ENCODE measurements at places on chromosomes 5 and 9.

- DNase-seq: peak; percentile 90
Measured at GRCh38 chr5:133111299-133111698, 59.5 kb downstream of the HSPA4 start.

DNA sequence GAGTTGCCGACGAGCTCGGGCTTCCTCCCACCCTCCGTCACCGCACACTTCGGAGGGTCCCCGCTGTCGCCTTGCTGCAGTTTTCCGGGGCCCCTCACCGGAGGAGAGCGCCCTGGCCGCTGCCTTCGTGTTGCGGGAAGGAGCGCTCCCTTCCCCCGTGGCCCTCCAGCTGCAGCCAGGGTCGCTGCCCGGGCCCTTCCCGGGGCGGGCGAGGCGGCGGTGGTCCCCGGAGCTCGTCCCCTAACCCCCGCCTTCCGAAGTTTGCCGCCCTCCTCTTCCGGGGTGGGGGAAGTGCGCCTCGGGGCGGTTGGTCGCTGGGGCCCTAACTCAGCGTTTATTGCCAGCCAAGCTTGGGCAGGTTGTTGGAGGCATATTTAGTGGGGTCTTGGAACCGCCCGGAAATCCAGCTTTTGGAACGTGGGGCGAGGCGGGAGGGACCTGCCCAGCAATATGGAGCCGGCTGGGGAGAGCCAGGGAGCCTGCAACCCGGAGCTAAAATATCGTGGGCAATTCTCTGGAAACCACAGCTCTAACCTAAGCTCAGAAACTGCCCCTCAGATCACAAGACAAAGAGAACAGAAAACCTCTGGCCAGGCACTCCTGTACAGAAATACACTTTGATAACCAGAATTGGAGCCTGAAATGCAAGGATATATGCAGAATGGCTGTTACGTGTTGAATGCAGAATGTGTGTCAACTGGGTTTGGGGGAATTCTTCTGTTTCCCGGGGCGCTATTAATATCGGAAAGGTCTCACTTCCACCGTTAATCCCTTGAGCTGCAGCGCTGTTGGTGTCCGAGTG lies 890 bp downstream of the PIK3R1 start:
- peak; percentile 85 for DNase-seq

DNA sequence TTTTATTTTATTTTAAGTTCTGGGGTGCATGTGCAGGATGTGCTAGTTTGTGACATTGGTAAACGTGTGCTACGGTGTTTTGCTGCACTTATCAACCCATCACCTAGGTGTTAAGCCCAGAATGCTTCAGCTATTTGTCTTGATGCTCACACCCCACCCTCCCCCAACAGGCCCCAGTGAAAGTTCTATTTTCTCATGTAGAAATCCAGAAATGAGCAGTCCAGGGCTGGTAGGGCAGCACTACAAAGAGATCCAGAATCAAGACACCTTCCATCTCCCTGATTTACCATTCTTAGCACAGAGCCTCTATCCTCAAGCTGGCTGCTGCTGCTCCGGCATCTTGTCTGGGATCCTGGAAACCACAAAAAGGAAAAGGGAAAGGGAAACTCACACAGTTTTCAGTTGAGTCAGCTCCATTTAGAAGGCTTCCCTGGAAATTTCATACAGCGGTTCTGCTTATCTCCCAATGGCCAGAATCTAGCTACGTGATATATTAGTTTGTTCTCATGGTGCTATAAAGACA lies 85.4 kb upstream of the SMARCA2 start:
- DNase-seq: no peak

DNA sequence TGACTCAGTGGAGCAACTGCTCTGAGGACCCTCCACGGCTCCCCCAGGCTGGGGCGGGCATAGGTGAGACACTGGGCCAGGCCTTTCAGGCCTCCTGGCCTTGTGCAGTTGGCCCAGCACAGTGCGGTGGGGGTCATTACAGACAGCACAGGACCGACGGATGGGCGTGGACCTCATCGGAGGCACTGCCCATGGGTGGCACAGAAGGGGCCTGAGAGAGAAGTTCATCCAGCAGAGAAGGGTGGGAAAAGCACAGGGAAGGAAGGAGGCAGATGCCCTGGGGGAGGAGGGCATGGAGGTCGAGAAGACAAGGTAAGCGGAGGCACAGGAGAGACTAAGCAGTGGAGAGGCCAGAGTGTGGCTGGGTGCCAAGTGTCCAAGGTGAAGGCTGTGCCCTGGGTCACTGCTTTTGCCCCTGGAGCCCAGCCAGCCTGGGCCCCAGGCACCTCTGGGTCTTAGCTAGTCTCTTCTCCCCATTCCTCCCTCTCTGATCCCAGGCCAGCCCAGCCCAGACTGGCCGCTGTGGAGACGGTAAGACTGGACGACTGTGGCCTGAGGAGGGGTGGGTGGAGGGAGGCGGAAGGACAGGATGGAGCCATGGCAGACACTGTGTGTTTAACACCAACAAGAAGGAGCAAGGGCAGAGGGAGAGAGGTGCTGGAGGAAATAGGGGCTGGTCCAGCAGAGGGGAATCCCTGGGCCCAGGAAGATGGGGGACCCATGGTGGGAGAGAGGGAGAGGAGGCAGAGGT lies 5.7 kb downstream of the IL3 start:
- no peak for DNase-seq

Measured in activated CD8-positive, alpha-beta memory T cell treated with anti-CD3 and anti-CD28 coated beads for 24 hours (primary cell).